ENCODE measurements at places on chromosomes 6 and 20.

- no peak for DNase-seq
Observed at GRCh38 chr6:163635731-163636364, 221.3 kb downstream of the QKI start.

DNA sequence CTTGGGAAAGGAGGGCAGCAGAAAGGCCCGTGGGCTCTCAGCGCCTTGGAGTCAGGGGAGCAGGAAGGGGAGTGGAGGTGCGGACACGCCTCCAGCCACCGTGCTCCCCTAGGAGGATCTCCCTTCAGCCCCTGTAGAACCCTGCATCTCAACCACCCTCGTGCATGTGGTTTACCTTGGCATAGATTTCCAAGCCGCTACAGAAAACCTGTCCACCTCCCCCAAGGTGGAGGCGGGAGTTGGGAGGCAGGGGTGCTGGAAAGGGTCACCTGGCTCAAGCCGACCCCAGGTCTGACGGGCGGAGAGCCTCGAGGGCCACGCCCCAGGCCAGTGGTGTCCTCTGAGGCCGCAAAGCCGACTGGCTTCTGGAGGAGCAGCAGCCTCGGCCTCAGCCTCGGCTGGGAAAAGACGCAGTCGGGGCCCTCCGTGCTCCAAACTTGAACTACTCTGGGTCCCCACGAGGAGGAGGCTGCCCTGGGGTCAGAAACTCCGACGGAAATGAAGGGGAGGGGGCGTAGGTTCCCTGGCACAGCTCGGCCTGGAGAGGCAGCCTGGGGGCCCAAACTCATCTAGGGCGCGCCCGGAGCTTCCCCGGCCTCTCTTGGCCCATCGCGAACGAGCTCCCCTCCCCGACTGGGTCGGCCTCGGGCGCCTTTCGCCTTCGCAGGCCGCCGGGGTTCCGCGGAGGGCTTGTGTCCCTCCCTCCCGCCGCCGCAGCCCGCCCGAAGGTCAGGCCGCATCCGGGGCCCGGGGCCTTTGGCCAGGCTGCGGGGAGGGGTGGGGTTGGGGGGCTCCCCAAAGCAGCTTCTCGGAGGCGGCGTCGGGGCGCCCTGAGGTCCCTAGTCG lies 6.3 kb upstream of the FOXF2 start:
- DNase-seq: no peak

DNA sequence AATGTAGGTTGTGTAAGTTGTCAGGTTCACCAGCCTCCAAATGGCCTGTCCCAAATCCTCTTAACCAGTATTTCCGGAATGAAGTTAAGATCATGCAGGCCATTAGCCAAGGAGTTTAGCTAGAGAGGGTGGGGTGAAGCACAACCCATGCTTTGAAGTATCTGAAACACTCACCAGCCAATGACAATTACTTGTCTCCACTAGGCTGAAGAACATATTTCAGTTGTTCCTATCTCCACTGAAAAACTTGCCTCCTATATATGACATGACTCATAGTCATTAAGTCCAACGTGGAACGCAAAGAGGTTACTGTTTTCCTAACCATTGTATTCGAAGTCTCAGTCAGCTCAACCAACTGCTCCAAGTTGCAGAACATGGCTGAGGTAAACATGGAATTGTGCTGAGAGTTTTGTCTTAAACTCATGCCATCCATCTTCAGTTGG lies 37.4 kb upstream of the TNFAIP3 start:
- no peak for DNase-seq

- no peak for DNase-seq
Observed at GRCh38 chr20:41534170-41534569, 84.0 kb downstream of the CHD6 start.

DNA sequence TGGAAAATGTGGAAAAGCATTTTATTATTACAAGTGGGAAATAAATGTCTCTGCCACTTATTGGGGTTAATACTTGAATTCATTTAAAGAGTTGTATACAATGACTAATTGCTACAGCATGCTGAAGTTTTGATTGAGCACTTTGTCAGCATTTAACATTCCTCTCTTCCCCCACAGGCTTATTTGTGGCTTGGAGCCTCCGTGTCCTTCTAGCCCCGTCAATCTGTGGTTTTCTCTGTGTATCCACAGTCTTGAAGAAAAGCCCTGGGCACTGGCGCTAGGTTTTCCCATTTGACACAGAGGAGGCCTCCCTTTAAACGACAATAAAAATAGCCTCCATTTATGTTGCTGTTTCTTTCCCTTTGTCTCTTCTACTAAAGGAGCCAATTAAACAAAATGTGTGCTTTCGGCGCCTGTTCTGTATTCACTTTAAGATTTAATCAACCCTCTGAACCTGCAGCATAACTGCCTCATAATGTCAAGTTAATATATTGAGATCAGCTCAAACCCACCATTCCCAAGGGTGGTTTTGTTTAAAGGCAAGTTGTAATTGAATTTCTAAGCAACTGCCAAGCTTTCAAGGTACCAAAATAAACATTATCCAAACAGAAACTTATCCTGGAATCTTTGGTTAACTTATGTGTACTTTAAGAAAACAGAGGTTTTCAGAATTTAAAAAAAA lies 326.6 kb upstream of the RNF24 start:
- DNase-seq: no peak

GRCh38 chr6:37514321-37514771 lies 14.7 kb upstream of the CCDC167 start:
- no peak for DNase-seq
